ENCODE measurements at places on chromosomes 3 and 15. TPM values are rescaled to one million over a fixed set of nuclear protein-coding genes. Genes with fewer than 3 reads are reported as not detected.
A peak's percentile ranks its signal among the peaks of the same experiment; 100 is the strongest.

- no peaks in the 10 kb centered on the region for H3K36me3 ChIP-seq
- H3K4me1 ChIP-seq, result no peaks in the 10 kb centered on the region
- DNase-seq, result no peak
These were observed 87.3 kb downstream of the PEX5L start for GRCh38 chr3:179949412-179949811.

DNA sequence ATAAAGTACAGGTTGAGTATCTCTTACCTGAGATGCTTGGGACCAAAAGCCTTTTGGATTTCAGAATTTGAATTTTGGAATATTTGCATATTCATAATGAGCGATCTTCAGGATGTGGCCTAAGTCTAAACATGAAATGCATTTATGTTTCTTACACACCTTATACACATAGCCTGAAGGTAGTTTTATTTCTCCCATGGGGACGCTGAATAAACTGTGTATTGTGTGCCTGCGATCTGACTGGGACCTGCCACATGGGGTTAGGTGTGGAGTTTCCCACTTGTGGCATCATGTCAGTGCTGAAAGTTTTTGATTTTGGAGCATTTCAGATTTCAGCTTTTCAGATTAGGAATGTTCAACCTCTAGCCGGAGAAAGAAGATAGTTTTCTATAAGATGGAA is 35.5 kb downstream of the UBE2E2 start:
- no peaks in the 10 kb centered on the region for H3K36me3 ChIP-seq
- H3K27ac ChIP-seq, result peak overlapping the region; percentile 81
- peaks cover 40% of the 10 kb centered on the region for H3K4me1 ChIP-seq
- no peaks in the 10 kb centered on the region for H3K27me3 ChIP-seq
- DNase-seq, result no peak

DNA sequence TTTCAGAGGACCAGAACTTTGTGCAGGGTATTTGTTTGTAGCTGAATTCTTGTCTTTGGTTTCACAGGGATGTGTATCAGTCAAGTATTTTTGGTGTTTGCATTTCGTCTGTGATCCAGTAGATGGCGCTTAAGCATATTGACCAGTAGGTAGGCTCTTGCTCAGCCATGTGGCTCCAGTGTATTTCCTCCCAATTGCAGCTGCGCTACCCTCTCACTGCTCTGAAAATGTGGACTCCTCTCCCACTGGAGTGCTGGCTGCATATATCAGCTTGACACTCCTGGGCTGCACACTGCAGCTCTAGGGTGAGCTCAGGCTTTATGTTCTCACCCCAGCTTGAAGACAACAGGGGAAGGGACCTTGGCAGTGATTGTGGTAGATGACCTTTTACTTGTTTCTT is 1264.3 kb upstream of the ALCAM start:
- H3K36me3 ChIP-seq, result no peaks in the 10 kb centered on the region
- H3K27me3 ChIP-seq, result no peaks in the 10 kb centered on the region
- peak; percentile 47 for DNase-seq

The DCBLD2 gene
- 56.6 TPM for total RNA-seq

The TTC23 gene
- 43.1 TPM for total RNA-seq
